ENCODE measurements at places on chromosomes 12 and 14. TPM values are rescaled to one million over a fixed set of nuclear protein-coding genes. Genes with fewer than 3 reads are reported as not detected.

The AKAP5 gene
- 0.59 TPM for total RNA-seq

DNA sequence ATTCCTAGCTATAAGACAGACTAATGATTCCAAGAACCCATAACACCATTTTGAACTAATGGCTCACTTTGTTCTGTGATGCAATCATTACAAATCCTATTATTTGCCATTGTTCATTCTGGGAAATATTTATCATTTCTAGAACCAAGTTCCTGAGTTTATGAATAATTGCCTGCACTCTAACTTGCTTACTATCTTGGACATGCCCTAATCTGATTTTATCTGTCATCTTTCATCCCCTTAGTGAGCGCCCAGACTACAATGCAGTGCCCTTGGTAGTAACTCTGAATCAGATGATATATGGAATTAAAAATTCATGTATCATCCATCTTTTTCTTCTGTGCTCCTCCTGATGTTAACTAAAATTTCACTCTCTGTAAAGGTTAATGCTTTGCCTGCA lies 703.1 kb upstream of the MDGA2 start:
- no peak for DNase-seq

DNA sequence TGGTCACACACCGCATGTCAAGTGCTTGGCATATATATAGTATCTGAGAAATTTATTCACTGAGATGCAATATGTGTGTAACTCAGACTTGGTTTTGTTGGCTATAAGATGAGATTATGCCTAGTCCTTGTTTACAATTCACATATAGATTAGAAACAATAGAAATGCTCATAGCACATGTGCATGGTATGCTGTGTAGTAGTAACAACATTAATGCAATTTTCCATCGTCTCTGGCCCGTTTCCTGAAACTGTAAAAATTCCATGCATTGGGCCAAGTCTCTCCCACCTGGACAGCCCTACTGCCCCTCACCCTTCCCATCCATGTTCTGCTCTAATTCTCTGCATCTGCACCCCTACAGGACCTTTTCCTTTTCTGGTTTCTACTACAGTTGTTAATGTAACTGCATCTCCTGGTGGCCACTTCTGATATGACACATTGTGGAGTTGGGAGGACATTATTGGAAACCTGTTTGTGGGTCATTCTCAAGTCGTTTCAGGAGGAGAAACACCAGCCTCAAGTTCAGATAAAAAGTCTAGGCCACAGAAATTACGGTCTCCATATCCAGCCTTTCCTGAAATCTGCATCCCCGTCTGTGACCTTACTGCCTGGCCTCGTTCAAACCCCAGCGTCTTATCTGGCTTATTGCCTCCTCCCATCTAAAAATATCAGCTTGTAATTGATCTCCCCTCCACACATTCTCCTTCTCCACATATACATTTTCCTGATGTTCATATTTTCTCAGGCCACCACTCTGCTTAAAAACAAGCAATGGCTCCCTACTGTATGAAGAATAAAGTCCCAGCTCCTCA lies 37.5 kb downstream of the EMP1 start:
- DNase-seq, result peak; percentile 44

The LRRC10 gene
- total RNA-seq, result not detected

DNA sequence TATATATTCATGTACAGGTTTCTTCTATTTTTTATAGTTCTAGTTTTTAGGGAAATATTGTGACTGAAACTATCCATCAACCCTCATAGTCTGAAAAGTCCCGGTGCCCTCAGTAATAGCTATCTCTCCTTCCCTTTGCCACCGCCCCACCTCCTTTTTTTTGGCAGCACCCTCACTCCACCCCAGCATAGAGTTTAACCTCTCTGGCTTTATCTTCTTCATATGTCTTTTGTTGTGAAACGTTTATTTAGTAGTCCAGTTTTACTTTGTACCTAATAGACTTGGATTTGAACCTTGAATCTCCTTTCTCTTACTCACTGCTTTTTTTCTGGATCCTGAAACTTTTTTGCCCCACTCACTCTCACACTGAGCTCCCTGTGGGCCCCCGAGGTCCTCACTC lies 109.5 kb downstream of the BBS10 start:
- DNase-seq, result no peak

DNA sequence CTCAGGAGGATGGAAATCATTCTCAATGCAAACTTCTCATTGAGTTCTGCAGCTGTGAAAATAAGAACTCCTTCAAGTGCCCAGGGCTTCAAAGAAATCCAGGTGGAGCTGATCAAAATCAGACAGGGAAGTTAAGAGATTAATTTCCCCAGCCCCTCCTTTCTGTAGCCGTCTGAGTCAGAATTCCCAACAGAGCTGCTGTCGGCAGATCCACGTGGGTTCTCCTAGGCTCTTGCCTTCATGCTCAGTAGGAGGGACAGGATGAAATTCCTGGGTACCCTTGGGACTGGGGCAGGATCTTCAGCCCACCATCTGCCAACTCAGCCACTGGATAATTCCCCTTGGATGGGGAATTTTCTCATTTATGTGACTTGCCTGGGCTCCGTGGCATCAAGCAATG lies 13.3 kb downstream of the TGFB3 start:
- peak; percentile 62 for DNase-seq

DNA sequence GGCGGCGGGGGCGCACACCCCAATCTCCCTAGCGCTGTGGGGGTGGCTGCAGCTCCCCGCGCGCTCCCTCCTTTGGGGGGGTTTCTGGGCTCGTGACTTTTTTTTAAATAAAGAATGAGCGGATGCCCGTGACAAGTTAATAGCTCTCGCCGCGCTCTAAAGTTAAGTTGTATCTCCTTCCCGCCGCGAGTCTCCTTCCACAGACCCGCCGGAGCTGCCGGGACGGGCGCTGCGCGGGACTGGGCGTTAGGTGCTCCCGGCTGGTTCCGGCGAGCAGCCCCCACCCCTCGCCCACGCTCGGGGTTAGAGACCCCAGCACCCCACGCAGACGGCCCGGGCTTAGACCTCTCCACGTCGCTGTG lies 82.6 kb upstream of the HMGA2 start:
- DNase-seq, result peak; percentile 17

- DNase-seq, result no peak
Measured at GRCh38 chr12:18261906-18262305, 588 bp downstream of the PIK3C2G start.

DNA sequence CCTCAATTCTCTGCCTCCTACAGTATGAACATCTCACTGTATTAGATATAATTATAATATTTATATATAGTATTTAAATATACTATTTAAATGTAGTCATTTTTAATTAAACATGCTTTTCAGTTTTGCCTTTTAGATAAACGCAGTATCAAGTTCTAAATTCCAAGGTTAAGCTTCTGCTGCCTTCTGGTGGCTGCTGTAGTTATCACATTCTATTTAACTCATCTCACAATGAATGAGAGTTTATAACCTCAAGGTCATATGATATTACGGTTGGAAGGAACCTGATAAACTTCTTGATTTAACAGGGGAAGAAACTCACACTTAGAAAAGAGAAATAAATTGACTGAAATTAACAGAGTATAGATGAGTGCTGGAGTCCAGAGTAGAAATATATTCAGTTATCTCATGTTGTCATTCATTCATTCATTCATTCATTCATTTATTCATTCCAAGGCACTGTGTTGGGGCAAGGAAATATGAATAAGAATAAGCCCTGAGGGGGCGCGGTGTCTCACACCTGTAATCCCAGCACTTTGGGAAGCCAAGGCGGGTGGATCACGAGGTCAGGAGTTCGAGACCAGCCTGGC lies 31.9 kb downstream of the GUCY2C start:
- DNase-seq, result no peak

GRCh38 chr12:127881371-127882140 lies 385.4 kb upstream of the TMEM132C start:
- no peak for DNase-seq

DNA sequence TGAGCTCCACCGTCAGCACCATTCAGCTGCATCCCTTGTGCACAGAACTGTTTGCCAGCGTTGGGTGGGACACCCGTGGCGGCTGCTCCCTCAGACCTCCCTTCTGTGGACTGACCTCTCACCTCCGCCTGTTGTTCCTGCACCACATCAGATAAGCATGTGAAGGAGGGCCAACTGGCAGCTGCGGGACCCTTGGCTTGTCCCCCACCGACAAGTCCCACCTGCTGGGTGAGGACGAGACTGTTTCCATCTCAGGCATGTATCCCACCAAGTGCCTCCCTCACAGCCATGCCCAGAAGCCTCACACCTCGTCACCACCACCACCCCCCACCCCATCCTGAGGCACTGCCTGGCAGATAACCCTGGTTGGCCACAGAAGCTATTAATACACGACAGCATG lies 18.6 kb upstream of the TEAD4 start:
- no peak for DNase-seq

The CLEC1B gene
- total RNA-seq, result 0.35 TPM

DNA sequence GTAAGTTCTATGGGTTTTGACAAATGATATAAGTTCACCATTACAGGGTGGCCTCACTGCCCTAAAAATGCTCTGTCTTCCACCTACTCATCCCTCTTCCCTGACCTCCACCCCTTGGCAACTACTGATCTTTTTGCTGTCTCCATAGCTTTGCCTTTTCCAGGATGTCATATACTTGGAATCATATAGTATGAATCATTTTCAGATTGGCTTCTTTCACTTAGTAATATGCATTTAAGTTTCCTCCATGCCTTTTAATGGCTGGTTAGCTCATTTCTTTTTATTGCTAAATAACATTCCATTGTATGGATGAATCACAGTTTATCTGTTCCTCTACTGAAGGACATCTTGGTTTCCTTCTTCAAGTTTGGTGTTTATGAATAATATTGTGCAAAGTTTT lies 14.0 kb upstream of the PEX5 start:
- no peak for DNase-seq
